ENCODE measurements at places on chromosomes 5 and 9.
A peak's percentile ranks its signal among the peaks of the same experiment; 100 is the strongest.

GRCh38 chr5:175797521-175798038 is 73.8 kb upstream of the CPLX2 start:
- peak; percentile 14 for DNase-seq

DNA sequence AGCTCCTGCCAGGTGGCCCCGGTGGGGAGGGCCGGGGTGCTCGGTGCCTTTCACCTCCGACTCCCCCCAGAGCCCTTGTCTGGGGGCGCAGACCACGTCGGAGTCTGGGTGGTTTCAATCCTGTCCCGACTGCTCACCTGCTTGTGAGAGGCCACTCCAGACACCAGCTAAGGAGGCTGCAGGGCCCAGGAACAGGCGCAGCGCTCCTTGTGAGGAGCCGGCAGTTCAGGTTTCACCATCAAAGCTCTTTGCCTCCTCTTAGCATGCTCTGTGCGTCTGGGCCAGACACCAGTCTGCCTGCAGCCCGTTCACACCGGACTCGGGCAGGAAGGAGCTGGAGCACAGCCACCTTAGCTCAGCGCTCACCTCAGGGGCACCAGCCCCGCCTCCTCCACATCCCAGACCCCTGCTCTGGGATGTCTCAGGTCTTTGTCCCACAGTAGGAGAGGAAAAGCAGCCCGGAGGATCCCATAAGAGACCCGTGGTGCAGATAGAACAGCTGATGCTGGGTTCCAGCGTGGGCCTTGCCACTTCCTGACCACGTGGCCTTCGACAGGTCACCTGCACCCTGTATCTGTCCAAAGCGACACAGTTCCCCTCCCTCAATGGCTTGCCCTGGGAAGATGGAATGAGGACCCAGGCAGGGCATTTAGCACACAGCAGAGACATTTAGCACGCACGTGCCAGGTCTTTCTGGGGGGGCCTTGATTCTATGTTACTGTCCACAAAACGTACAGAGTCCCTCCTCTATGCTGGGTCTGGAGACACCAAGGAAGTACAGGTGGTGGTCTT is 106.2 kb upstream of the LMX1B start:
- no peak for DNase-seq

DNA sequence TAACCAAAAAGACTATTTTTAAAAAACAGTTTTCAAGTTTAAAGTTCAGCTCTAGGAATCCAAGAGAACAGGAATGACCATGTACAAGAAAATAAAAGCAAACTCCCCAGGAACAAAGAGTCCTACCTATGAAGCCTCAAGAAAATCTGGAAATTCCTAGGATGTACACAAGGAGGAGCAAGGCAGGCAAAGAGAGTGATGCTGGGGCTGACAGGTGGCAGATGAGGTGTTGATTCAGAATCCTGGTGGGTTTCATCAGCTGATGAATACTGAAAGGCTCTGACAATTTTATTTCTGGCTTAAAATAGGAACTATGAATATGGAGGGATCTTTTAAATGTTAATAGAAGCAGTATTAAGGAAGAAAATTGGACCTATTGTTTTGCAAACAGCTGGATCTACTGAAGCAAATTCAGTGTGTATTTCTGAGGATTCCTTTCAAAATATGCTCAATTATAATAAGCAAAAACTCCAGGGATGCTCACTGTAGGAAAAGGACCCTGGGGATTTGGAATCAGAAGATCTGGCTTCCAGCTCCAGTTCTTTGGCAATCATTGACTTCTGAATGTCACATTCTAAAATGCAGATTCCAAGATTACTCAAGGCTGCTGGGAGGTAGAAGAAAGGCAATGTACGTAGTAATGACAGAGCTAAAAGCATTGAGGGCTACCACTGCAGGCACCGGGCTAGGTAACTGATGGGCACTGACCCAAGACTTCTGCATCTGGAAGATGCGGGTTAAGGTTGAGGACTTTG is 28.0 kb upstream of the SH3RF2 start:
- peak; percentile 31 for DNase-seq

DNA sequence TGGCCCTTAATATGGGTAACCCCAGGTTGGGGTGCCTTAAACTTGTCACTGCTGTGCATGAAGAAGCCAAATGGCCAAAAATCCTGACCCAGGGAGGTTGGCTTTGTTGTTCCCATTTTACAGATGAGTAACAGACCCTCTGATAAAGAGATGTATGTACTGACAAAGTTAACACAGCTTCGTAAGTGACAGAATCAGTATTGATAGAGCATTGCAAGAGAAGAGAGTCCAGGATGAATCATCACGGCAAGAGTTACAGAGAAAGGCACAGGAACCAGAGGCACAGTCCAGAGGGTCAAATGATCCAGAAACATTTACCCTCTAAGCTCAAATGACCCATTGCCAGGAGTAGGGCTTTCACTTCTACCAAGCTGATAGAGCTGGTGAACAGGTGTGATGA is 103.8 kb upstream of the SMC2 start:
- no peak for DNase-seq

GRCh38 chr5:175873088-175873454 is 1.7 kb downstream of the CPLX2 start:
- DNase-seq = peak; percentile 22

DNA sequence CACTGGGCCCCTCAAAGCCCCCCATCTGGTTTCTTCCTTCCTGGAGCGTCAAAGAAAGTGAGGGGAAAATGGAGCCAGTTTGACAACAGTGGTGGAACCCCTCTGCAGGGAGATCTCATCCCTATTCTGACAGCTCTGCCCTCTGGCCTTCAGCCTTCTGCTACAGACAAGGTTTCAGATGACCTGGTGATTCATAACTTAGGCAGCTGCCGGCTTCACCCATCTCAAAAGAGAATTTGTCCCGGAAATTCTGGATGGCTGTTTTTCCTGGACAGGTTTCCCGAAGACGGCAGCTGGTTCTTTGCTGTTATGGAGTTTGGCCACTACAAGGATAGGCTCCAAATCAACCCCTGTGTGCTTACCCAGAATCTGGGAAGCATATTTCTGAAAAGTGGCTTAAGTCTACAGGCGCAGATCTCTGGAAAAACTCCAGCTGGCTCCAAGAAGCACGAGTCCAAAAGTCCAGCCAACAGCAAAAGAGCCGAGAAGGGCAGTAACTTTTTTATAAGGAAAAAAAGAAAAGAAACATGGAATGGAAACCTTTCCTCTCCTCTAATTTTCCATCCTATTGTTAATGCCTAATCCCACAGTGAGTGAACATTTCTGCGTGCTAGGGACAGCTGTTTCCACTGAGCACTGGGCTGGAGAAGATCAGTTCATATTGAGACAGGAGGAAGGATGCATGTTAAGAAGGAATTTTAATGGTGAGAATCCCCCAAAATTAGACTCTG is 54.5 kb downstream of the ZNF366 start:
- DNase-seq = peak; percentile 37

DNA sequence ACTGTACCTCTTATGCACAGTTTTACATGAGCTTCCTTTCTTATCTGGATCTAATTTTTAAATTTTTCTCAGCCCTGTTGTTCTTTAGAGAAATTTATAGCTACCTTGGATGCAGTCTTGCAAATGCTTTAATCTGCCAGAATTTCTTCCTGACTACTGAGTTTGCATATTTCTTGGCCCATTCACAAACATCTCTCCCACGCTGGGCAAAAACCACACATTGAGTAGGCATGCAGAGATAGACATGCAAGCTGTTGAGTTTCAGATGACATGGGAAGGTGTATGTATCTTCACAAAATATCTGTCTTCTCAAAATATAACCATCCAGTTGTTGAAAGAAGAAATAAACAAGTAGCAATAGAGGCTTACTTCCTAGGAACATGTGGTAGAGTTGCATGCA is 101.2 kb downstream of the PARP8 start:
- DNase-seq = no peak

DNA sequence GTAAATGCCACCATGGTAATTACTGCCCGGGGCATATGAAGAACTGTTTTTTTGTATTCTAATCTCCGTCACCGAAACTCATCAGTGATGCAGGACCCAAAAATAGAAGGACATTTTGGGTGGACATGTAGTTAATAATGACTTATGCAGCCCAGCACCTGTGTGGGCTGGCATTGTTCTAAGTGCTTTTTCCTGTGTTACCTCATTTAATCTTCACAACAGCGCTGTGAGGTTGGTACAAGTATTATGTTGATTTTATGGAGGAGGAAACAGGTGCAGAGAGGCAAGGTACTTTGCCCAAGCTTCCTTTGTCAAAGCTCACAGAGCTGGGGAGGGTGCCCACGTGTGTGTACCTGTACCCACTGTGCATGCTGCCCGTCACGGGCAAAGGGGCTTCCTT is 58.4 kb downstream of the DAPK1 start:
- DNase-seq = no peak

DNA sequence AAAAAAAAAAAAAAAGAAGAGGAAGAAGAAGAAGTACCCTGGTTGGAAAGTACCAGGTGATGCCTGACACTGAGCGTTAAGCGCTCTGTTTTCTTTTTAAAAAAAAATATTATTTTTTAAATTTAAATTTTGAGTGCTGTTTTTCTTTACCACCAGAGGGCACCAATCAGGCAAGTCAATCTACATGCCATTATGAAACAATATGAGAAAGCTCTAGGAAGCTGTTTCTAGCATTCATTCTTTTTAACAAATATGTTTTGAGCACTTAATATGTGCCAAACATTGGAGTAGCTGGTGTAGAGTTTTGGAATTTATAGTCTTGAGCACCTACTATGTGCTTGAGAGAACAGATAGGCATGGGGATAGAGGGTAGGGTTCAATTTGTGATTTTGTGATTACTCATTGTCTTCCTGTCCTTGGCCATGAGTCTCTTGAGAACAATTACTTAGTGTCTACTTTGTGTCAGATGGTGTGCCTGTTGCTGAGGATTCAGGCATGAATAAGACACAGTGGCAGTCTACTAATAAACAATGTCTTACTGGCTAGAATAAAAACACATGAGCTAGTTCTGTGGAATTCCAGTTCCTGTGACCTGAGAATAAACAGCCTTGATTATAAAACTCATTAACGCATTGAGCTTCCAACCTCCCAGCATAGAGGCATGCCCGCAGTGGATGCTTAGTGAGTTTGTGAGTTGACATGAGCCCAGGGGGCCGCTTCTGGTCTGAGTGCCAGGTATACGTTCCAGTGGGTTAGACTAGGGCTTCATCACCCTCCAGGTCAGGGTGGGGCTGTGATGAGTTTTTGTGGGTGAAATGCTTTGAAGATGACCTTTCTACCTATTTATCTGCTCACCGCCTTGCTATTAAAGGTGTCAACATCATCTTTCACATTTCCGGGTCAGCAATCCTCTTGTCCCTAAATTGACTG is 3.0 kb upstream of the UBE2R2 start:
- peak; percentile 51 for DNase-seq

- DNase-seq = no peak
Observed at GRCh38 chr9:89623925-89624420, 19.2 kb downstream of the GADD45G start.

DNA sequence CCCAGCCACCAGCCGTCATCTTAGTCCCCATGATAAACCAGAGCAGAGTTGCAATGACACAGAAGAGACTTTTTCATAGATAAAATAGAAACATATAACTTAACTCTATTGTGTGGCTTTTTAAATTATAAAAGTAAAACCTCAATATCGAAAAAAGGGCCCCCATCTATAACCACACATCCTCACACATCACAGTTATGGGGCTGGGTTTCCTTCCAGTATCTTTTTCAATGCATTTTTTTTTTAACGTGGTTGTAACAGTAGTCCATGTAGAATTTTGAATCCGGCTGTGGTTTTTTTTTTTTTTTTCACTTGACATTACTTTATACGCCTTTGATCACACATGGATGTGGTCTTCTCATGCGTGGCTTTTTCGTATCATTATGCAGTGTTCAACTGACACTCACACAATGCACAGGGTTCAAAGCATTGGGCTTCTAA is 77.4 kb downstream of the CFAP77 start:
- DNase-seq = no peak

GRCh38 chr9:127556871-127557270 is 55.2 kb upstream of the STXBP1 start:
- no peak for DNase-seq

GRCh38 chr5:60362158-60362557 is 337.8 kb downstream of the DEPDC1B start:
- DNase-seq = no peak

- no peak for DNase-seq
Observed at GRCh38 chr9:89878003-89878411, 273.2 kb downstream of the GADD45G start.

DNA sequence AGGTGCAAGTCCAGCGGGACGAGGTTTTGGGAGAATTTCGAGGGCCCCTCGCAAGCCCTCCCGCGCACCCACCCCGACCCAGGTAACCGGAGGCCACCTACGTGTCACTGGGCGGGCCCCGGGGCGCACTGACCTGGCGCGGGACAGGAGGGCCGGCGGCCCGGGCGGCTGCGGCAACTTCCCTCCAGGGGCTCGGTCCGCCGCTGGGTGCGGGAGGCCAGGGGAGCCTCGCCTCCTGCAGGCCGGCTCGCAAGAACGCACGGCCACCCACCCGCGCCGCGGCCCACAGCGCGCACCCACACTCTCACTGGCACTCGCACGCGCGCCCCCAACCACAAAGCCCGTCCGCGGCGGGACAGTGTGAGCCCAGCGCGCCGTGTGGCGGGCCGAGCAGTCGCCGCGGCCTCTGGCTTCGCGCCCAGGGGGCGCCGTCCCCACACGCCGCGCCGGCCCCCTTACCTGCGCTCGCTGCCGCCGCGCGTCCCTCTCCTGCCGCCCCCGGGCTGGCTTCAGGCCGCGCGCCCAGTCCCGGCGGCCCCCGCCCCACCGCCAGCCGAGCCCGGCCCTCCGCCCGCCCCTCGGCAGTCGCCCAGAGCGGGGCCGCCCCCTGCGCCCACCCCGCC is 451 bp downstream of the LPAR1 start:
- DNase-seq = peak; percentile 48

- no peak for DNase-seq
Observed at GRCh38 chr5:157778121-157778805, 34.8 kb downstream of the LSM11 start.

- DNase-seq = peak; percentile 29
Observed at GRCh38 chr9:8666060-8666459, 866.5 kb upstream of the DMAC1 start.

- DNase-seq = no peak
Observed at GRCh38 chr9:70172532-70172931, 86.2 kb upstream of the SMC5 start.

DNA sequence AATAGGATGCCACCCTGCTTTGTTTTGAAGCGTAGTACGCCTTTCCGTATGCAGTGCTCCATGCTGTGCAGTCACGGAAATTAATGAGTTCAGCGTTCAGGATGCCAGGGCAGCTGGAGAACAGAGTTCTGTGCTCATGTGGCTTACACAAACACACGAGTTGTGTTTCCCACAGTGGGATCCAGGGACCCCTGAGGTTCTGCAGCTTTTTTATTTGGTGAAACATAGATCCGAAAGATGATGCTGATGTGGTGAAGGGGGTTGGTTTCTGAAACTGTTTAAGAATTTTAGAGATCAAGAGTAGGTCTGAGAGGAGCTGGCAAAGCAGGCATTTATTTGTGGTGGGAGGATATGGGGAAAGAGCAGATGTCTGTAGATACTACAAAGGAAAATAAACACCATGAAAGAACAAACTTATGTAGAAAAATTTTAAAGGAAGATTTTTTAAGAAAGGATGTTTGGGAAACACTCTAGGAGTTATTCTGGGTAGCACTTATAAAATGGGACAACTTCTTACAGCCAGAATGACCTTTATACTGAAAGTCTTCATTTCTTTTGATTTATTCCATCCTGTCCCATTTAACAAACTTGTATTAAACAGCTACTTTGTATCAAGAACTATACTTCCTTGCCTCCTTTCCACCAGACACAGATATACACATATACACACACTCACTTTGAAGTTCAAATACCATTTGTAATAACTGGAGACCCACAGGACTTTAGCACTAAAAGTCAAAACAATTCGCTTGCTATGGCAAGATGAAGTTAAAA is 52.7 kb downstream of the ITGA1 start:
- DNase-seq = no peak

GRCh38 chr9:19174127-19174912 is 47.0 kb upstream of the PLIN2 start:
- peak; percentile 78 for DNase-seq

Measured in ACHN (cell line).